T-cell (primary cell): ENCODE measurements at places on chromosomes 3 and 15.

- DNase-seq, result no peak
These were observed 13.3 kb upstream of the ZCWPW2 start for GRCh38 chr3:28335246-28335645.

GRCh38 chr3:28280781-28281180 lies 39.4 kb downstream of the CMC1 start:
- no peak for DNase-seq

DNA sequence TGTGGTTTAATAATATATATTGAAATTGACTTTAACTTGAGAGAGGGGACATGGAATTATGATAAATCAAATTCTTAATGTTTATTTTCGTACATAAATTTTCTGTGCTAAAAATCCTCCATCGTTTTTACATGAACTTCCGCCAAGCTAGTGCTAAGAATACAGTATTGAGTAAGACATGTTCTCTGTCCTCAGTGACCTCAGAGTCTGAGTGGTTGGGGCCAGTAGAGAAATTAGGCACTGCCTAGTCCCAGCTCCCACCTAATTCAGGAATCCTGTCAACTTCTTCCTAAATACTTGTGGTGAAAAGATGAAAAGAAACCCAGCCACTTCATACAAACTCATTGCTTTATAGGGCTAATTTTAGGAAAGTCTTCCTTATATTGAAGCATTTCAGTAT lies 110.3 kb downstream of the PPP2R3A start:
- DNase-seq, result no peak

DNA sequence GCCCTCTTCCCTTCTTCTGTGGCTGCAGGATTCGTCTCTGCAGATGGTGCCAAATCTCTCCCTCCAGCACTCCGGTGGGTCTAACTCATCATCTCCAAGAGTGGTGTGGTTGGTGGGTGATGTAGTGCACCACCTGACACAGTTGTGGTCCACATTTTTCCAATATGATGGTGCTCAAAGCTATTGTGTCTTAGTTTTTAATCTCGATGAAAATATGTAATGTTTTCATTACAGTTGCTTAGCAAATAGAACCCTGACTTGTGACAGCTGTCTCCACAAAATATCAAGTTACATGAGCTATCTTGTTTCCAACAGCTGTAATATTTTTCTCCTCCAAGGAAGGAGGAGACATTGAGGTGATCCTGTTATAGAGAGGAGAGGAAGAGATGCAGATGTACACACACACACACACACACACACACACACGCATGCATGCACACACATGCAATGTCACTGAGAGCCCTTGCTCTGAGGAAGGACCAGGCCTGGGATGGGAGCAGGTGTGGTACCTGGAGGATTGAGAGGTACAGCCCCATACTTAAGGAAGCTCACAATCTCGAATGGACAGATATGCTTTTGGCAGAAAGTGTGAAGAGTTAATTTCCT lies 15.7 kb upstream of the ESYT3 start:
- no peak for DNase-seq

GRCh38 chr3:46368569-46368968 lies 2.2 kb upstream of the CCR5 start:
- DNase-seq, result peak; percentile 63

GRCh38 chr3:106765342-106765741 lies 611.9 kb upstream of the CCDC54 start:
- no peak for DNase-seq

- no peak for DNase-seq
These were observed 995.9 kb downstream of the MCTP2 start for GRCh38 chr15:95227235-95227634.

- no peak for DNase-seq
These were observed 28.3 kb downstream of the ALS2CL start for GRCh38 chr3:46664971-46665762.

GRCh38 chr3:57896031-57896430 lies 112.2 kb upstream of the FLNB start:
- no peak for DNase-seq

DNA sequence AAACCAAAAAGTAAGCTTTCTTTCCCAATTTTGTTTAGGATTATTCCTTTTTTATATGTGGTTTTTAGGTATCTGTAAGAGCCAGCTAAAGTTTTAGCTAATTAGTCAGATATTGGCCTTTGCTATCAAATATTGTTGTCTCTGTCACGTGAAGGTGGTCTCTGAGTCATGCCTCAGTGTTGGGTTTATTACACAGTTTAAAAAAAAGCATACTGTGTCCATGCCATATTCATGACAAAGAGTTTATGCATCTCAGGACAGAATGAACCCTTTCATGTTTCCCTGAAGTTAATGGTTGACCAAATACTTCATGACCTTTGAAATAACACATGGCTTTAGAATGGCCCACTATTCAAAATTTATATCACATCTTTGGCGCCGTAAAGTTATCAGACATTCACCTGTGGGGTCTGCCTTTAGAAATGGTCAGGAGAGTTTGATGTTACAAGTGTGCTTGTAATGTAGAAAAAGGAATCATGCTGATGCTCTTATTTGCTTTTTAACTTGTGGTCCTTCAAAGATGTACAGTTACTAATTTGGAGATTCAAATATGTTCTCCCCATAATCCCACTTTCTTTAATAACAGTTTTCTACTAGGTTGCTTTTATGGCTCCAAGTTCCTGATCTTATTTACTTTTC lies 101.5 kb downstream of the MYRIP start:
- no peak for DNase-seq

DNA sequence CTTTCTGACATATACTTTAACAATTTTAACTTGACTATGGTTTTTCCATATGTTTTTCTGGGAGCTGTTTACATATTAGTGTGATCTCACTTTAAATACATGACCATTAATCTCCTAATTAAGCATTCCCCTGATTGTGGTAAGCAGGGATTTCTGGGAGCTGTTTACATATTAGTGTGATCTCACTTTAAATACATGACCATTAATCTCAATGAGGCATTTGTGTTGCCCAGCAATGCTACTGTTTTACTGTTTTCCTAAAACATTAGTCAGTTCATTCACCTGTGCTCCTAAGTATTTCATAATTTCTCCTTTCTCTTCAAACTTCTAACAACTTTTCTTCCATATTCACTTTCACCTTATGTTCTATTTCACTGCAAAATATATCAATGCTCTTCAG lies 3.6 kb upstream of the GRAMD1C start:
- no peak for DNase-seq
